ENCODE measurements at places on chromosomes 12 and 14.

DNA sequence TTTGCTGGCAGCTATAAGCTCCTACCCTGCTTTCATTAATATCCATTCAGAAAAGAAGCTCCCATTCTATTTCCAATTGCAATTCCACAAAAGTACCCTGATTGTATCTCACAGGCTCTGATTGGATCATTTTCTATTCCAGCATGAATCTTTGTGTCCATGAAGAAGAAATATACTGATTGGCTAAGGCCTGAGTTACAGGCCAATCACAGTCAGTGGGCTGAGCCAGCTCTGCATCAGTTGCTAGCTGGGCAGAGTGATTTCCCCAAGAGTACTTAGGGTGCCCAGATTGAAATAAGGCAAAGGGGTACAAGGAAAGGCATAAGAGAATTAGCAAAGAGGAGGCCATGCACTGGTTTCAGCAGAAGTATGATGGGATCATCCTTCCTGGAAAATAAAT is 14.4 kb downstream of the ART4 start:
- DNase-seq, result no peak

GRCh38 chr12:101235686-101236085 is 25.6 kb upstream of the SLC5A8 start:
- no peak for DNase-seq

DNA sequence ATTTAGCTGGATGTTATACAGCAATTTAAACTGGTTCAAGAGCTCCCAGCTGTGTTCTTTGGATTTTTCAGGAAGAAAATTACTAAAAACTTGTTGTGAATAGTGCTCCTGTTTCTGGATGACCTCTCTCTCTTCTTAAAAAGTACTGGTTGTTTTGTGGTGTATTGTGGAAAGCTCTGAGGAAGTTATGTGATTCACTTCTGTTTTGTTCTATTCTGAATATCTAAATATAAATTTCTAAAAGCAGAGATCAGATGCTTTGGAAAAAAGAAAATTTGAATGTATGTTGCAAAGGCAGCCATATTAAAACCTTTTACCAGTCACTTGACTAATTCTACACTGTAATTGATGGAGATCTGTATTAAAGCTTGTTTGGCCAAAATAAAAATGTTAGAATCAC is 3.4 kb upstream of the C3AR1 start:
- DNase-seq, result no peak

GRCh38 chr14:88546621-88547385 is 8.0 kb downstream of the PTPN21 start:
- no peak for DNase-seq

- DNase-seq, result no peak
Measured at GRCh38 chr12:122947352-122947792, 18.9 kb downstream of the ABCB9 start.

DNA sequence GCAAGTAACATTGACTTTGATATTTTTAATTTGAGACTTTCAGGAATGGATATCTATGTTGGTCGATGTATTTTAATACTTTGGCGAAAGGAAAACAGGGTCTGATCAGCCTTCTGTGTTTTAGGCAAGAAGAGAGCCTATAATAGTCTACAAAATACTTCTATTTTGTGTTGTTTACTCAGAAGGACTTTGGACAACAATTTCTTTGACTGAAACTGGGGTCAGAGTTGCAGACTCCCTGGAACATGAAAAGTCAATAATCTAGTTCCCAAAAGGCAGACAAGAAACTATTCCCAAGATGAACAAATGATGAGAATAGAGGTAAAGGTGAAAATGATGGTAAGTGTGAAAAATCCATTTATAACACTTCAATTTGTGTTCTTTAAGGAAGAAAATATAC is 10.6 kb upstream of the NUBPL start:
- no peak for DNase-seq

- no peak for DNase-seq
Measured at GRCh38 chr12:5524116-5524768, 92.3 kb downstream of the NTF3 start.

- DNase-seq, result no peak
Measured at GRCh38 chr14:100746326-100746725, 19.6 kb downstream of the DLK1 start.

DNA sequence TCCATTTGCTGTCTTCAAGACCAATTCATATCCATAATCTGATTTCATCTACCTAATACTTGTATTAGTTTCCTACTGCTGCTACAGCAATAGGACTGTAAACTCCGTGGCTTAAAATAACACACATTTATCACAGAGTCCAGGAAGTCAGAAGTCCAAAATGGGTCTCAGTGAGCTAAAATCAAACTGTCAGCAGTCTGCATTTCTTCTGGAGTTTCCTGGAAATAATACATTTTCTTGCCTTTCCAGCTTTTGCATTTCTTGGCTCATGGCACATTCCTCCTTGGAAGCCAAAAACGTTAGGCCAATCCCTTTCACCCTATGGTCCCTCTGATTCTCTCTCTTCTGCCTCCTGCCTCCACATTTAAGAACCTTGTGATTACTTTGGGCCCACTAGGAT is 239.8 kb downstream of the PRKD1 start:
- DNase-seq, result no peak

DNA sequence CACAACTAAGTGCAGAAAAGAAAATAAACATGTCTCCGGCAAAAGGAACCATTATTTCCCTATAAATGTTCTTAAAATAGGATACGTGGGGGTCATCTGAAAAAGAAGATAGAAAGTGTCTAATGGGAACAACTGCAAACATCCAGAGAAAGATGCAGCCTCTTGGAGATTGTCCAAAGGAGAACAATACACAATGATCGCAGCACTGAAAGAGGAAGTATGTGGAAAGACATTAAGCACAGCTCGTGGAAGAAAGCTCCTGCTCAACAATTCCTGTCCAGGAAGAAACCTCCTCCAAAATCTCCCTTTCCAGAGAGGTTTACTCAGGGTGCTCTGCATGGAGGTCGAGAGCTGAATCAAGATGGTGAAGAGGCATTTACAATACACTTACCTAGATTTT is 2.5 kb upstream of the LALBA start:
- DNase-seq, result no peak

GRCh38 chr12:15664491-15664890 is 124.7 kb downstream of the EPS8 start:
- DNase-seq, result no peak

DNA sequence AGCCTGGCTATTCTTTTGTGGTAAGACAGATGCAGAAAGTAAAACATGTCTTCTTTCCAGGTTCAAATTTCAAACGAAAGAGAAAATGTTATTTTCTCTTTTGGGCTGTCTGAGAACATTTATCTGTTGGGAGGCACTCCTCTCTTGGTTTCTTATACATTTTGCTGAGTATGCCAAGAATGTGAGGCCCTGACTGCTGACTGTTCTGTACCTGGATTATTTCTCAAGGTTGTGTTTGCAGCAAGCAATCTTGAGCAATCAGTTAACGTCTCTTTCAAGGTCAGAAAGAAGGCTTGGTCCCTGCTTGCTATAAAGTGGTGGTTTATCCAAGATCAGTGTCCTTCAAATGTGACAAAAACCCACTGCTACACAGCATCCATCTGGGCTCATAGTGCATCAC is 9.8 kb downstream of the SSTR1 start:
- DNase-seq, result no peak

- no peak for DNase-seq
Measured at GRCh38 chr12:662566-663292, 516 bp downstream of the NINJ2 start.

DNA sequence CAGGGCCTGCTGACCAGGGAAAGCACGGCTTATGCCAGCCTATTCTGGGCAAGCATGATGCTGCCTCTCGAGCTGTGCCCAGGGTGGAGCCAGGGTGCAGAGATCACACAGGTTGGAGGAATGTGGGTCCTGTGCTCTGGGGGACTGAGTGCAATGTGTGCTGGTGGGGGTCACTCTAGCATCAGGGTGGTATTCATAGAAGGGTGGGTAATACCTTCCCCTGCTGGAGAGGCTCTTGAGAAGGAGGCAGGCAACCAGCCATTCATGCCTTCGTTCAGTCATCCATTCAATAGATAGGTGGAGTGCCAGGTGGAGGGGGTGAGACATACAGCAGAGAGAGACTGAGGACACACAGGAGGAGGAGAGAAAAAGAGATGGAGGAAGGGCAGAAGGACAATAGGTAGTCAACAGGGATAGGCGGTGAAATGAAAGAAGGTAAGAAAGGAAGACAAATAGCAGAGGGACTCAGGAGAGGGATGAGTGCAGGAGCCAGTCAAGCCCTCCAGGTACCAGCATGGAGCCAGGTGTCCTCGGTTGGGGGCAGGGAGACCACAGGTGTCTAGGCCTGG is 5.2 kb upstream of the ZNF385A start:
- DNase-seq, result no peak

DNA sequence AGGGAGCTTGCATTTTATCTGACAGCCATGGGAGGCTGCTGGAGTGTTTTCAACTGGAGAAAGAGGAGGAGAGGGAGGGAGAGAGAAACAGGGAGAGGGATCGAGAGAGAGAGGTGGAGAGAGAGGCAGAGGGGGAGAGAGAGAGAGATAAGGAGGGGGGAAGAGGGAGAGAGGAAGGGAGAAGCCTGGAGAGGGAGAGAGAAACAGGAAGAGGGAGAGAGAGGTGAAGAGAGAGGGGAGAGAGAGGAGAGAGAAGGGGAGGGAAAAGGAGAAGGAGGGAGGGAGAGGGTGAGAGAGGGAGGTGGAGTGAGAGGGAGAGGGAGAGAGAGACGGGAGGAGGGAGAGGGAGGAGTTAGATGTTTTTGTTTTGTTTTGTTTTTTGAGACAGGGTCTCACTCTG is 45.6 kb downstream of the DNAH10 start:
- DNase-seq, result no peak

GRCh38 chr14:60636879-60637478 is 12.3 kb downstream of the SIX1 start:
- no peak for DNase-seq

- DNase-seq, result no peak
Measured at GRCh38 chr12:3533703-3534386, 42.8 kb downstream of the PRMT8 start.

DNA sequence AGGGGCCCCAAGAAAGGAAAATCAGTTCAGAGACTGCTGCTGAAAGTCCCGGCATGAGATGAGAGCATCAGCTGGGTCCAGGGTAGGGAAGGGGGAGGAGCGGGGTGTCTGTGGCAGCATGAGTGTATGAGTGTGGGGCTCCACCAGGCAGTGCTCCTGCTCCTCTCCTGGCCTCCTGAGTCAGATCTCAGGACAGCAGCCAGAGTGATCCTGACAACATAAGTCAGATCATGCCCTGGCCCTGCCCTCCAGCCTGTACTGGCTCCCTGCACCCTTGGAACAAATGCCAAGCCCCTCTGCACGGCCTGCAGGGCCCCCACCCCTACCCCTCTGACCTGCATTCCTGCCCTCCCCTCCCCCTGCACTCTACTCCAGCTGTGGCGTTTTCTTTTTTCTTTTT is 24.2 kb upstream of the LRP1-AS start:
- no peak for DNase-seq

DNA sequence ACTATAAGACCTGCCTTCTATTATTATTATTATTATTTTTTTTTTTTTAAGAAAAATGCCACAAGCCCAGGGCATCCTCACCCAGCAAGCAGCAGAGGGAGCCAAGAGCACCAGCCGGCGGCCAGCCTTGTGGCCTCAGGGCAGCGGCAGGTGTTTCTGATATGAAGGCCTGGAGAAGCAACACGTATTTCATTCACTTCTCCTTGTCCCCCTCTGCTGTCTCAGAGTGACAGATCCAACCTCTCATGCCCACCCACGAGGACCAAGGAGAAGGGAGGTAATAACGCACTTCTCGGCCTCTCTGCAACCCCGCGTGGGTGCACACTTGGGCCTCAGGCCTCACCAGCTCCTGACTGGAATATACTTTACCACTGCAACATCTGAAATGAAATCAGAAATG is 25.4 kb downstream of the CDC42BPB start:
- no peak for DNase-seq

- DNase-seq, result no peak
Measured at GRCh38 chr12:4026020-4026358, 152.8 kb upstream of the PARP11 start.

- DNase-seq, result no peak
Measured at GRCh38 chr12:75525263-75525662, 13.9 kb upstream of the KRR1 start.

GRCh38 chr14:77139540-77140358 is 1.8 kb downstream of the ZDHHC22 start:
- no peak for DNase-seq

GRCh38 chr14:26174395-26174794 is 423.4 kb downstream of the NOVA1 start:
- DNase-seq, result no peak

- DNase-seq, result peak; percentile 24
Measured at GRCh38 chr12:46959502-46959901, 119.9 kb upstream of the PCED1B start.

GRCh38 chr14:67817750-67818438 is 1.5 kb upstream of the ZFYVE26 start:
- DNase-seq, result no peak

GRCh38 chr12:131364903-131365820 is 345.7 kb upstream of the SFSWAP start:
- DNase-seq, result no peak

GRCh38 chr12:108060067-108060466 is 69.0 kb upstream of the WSCD2 start:
- DNase-seq, result no peak

GRCh38 chr12:52643233-52644077 is 8.6 kb downstream of the KRT2 start:
- no peak for DNase-seq

DNA sequence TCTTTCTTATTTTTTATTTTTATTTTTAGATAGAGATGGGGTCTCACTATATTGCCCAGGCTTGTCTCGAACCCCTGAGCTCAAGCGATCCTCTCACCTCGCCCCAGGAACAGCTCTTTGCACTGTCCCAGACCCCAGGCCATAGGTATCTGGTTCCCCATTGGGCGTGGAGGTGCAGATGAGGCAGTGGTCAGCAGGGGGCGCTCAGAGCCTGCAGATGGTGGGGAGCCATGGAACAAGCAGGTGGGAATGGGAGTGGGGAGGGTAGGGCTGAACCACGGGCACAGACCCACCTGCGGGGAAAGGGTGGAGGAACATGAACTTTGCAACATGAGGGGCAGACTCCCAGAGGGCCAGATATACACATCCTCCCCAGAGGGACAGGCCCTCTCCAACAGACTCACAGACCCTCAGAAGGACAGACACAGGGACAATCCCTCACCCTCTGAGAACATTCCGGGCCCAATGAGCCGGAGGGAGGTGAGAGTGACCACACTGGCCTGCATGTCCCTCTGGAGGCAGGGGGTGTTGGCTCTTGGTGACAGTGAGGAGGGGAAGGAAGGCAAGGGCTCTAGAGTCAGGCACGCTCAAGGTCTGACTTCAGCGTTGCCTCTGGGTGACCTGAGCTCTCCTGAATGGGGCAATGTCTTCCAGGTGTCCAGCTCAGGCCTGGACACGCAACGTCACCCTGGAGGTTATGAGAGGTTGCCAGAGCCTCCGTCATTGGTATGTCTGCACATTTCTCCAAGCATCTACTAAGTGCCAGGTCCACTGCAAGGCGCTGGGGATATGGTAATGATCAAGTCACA is 34.9 kb downstream of the KRT80 start:
- DNase-seq, result no peak

GRCh38 chr12:117563007-117563406 is 201.6 kb upstream of the NOS1 start:
- no peak for DNase-seq

- no peak for DNase-seq
Measured at GRCh38 chr12:78764913-78765312, 99.7 kb upstream of the SYT1 start.
